CD4-positive, alpha-beta T cell treated with Interleukin-6 for 4 hours (primary cell): ENCODE measurements at places on chromosomes 16 and 17.
A peak's percentile ranks its signal among the peaks of the same experiment; 100 is the strongest.

GRCh38 chr17:76775021-76775600 is 37.2 kb downstream of the MFSD11 start:
- no peak for DNase-seq

DNA sequence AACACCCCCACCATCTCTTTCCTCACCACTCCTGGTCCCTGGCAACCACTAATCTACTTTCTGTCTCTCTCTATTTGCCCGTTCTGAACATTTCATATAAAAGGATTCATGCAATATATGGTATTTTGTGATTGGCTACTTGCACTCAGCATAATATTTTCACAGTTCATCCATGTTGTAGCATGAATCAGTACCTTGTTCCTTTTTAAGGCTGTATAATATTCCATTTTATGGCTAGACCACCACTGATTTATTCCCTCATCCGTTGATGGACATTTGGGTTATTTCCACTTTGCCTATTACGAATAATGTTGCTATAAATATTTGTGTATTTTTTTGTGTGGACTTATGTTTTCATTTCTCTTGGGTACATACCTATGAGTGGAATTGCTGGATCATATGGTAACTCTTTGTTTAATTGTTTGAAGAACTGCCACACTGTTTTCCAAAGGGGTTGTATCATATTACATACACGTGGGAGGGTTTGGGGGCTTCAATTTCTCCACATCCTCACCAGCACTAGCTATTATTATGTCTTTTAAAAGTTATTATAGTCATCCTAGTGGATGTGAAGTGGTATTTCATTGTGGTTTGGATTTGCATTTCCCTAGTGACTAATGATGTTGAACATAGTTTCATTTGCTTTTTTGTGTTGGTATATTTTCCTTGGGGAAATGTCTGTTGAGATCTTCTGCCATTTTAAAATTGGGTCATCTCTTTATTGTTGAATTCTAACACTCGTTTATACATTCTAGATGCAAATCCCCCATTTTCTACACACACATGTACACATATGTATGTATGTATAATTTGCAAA is 26.3 kb downstream of the SEC14L5 start:
- DNase-seq, result no peak

DNA sequence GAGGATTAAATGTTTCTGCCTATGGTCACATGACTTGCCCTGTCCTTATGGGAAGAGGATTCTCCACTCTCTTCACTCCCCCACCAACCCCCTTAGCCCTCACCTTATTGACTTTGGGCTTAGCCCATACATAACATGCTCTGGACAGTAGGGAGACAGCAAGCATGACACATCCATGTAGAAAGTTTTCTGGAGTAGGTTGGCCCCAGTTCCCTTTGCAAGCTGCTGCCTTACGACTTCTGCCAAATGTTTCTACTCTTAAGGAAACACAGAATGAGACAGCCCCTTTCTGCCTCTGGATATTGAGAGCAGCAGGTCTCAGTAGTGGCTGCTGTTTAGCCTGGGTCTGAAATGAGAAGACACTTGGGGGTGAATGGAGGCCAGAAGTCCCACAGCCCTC is 282.2 kb downstream of the MAP2K6 start:
- no peak for DNase-seq

DNA sequence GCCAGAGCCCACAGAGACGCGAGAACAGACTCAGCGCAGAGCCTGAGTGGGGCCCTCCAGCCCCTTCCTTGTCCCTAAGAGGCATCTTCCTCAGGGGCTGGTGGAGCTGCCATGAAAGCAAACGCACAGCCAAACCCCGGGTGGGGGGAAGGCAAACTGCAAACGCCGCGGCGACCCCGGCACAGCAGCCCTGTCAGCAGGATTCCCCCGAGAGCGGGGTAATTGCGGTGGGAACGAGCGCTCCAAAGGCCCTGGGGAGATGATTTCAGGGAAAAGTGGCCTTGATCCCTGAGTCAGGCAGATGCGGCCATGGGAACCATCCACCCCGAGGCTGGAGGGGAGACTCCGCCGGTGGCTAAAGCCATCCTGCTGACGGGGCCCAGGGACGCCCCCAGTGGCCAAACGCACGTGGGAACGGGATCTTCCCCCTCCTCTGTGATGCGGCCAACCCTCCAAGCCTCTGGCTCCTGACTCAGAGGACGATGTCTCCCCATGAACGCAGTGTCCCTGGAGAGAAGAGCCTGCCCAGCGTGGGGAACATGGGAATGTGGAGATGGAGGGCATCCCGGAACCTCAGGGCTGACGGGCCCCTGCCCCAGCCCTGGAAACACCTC is 25.1 kb downstream of the SLC7A5 start:
- DNase-seq, result no peak

DNA sequence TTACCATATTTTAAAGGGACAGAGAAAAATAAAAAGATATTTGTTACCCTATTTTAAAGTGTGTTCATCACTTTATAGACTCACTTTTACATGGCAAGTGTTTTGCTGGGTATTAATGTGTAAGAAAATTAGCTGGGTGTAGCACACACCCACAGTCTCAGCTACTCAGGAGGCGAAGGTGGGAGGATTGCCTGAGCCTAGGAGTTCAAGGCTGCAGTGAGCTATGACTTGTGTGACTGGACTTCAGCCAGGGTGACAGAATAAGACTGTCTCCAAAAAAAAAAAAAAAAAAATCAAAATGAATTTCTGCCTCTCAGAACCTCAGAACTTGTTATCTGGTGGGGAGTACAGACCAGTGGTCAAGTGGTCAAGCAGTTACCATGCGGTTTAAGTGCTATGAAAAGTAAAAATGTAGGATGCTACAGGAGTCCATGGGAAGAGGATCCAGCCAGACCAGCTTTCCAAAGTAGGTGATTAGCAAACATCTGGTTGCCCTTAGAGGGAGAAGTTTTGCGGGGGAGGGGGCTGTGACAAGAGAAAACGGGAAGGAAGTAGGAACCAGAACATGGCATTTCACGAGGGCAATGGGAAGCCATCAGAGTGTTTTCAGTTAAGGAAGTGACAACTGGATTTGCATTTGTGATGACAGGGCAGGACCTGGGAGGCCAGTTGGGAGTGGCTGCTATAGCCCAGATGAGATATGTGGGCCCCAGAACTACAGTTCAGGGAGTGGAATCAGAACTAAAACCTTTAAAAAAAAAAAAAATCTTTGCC is 13.9 kb downstream of the CNEP1R1 start:
- DNase-seq, result no peak

DNA sequence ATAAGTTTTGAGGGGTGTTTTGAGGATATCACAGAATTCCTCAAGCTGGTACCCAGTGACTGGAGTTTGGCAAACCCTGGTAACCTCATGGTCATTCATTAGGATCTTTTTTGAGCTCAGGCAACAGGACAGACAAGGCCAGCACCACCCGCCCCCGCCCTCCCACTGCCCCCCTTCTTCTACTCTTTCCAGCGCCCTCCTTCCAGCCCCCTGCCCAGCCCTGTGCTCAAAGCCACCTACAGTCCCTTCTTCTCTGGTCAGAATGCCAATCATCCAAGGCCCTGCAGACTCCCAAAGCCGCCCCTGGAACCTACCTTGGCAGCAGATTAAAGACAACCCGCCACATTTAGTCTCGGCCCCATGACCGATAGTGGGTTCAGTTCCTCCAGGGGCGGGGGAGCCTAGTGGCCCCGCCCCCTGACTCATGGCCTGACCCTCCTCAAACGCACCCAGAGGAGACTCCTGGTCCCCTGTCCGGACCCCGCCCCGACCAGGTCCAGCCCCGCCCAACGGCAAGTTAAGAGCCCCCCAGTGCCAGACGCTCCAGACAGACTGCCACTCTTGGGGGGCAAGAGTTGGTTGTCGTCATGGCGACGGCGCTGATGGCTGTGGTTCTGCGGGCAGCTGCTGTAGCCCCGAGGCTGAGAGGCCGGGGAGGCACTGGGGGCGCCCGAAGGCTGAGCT is at the start of gene NAGS:
TSS of gene NAGS (plus strand) at position 546 of the 684 bp plus-strand sequence. CDS start at position 588, 42 bp downstream.
- peak; percentile 12 for DNase-seq

DNA sequence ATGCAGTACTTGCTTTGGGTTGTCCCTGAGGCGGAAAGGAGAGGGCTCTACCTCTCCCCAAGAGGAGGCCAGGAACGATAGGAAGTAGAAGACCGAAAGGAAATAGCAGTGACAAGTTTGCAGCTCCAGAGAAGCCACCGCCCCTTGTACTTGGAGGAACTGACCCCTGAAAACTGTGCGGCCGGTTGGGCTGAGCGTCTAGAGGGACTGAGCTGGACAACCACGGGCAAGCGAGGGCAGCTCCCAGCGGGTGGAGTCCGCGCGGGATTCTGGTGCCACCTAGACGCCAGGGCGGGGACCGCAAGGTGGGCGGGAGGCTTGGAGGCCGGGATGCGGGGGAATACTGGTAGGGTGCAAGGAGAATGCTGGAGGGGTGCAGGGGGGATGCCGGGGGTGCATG is 1.3 kb upstream of the SLC6A4 start:
- no peak for DNase-seq

- DNase-seq, result no peak
Measured at GRCh38 chr17:66930933-66931332, 33.6 kb upstream of the CACNG4 start.

DNA sequence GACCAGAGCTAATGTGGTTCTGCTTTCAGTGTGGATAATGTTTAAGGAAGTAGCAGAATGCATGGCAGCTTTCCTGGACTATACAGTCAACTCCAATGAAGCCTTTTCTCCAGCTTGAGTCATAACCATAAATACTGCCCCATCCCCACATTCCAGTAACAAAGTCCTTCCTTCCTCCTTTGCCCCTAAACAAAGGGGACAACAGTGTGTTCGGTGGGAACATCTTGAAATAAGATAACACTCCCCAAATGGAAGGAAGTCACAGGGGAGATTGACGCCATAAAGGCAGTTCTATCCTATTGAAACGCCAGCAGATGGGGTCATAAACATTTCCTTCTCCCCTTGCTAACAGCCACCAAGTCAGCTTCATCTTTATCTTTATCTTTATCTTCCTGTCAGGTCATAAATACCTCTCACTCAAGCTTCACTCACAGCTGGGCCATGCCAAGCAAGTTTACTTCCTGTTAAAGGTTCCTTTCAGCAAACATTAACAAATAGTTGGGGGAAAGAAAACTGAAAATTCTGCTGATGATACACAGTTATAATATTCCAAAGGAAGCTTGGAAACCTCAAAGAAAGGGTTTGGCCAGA is 136.7 kb downstream of the SNX11 start:
- peak; percentile 13 for DNase-seq

GRCh38 chr17:22304667-22305303 is 612.5 kb downstream of the KCNJ18 start:
- no peak for DNase-seq

DNA sequence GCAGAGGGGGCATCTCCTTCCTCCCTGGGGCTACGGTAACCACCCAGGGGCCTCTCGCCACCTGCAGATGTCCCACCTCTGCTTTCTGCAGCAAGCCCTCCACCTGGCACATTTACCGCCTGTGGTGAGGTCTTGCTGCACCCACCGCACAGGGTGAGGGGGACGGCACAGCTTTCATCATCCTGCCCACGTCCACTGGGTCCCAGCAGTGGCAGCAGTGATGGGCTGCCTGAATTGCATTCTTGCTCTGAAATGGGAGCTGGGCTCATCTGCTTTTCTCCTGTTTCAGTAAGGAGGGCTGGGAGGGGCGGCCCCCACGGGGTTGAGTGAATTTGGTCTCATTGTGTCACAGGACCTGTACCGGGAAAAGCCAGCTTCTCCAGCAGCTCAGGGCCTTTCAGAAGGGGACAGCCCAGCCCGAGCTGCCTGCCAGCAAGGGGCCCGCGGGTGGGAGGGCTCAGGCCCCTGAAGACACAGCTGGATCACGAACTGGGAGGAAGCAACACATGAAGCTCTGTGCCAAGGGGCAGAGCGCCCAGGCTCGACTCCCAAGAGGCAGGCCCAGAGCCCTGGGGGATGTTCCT is 12.7 kb downstream of the DNAAF8 start:
- no peak for DNase-seq

GRCh38 chr17:66978514-66979061 is 14.1 kb downstream of the CACNG4 start:
- no peak for DNase-seq

GRCh38 chr16:49455991-49456745 is 82.6 kb downstream of the C16orf78 start:
- no peak for DNase-seq

DNA sequence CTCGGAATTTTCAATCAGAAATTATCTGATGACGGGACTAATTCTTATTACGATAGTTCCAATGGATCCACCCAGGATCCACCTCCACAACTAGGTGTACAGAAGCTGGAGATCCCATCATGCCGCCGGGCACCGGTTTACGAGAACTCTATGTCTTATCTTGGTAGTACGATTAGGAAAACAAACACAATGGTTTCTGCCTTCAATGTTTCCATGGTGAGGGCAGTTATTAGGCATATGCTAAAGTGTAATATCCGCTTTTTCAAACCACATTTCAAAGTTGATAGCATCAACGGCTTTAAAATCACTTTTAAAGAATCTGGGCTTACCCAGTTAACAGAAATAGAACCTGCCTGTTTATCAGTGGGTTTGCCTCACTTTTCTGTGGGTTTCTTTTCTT is 705.7 kb downstream of the MAF start:
- DNase-seq, result peak; percentile 29

DNA sequence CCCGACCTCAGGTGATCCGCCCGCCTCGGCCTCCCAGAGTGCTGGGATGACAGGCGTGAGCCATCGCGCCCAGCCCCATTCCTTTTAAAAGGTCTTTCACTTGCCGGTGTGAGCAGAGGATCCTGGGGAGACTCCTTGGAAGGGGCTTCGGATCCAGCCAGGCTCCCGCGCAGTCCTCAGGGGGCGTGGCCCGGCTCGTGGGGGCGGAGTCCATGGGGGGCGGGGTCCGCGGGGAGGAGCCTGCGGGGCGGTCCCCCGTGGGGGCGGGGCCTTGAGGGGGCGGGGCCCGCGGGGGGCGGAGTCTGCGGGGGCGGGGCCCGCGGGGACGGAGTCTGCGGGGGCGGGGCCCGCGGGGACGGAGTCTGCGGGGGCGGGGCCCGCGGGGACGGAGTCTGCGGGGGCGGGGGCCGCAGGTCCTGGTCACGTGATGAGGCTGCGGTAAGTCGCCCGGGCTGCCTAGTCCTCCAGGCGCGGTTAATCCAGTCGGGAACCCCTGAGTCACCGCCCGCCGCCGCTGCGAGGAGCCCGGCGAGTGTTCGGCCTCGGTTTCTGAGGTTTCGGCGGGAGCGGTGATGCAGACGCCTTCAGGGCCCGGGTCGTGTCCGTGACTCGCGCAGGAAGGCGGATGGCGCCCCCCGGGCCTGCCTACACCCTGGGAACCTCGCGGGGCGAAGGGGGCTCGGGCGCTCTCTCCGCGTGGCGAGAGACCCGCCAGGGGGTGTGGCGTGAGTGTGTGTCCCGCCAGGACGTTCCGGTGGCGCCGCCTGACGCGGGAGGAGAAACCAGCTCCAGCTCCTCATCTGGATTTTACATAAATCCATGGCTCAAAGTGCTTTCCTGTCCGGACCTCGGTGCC is 23.6 kb upstream of the ABR start:
- DNase-seq, result peak; percentile 45

DNA sequence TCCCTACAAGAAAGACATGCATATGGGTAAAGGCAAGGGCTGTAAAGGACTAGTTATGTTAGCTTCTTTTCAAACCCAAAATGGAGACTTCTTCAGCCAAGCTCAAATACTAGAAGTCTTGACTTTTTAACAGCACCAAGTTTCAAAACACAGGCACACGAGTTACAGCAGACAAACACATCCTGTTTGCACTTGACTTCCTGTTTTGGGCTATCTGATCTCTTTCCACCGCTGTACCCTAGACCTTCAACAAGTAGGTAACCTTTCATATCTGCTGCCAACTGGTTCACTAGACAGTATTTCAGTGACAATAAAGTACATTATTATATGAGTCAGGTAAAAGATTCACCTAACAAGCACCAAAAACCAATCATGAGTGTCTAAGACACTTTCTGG is 12.3 kb downstream of the RFFL start:
- peak; percentile 63 for DNase-seq

- DNase-seq, result no peak
Measured at GRCh38 chr17:40139566-40140058, 725 bp upstream of the CASC3 start.

GRCh38 chr17:68821860-68822696 is 133.1 kb downstream of the ABCA8 start:
- DNase-seq, result no peak
